ENCODE measurements at places on chromosomes 6 and 20. TPM values are rescaled to one million over a fixed set of nuclear protein-coding genes. Genes with fewer than 3 reads are reported as not detected.

Gene LAMP5
- total RNA-seq, result not detected

Gene MYL9
- 1,294 TPM for total RNA-seq

Gene BTNL2
- not detected for total RNA-seq

Gene CHRNA4
- total RNA-seq, result not detected

Gene FAM217A
- not detected for total RNA-seq

Gene OLIG3
- total RNA-seq, result not detected

Gene DEFB125
- total RNA-seq, result not detected

Gene SLC17A1
- total RNA-seq, result not detected

Gene HLA-B
- total RNA-seq, result 158 TPM

GRCh38 chr6:113149511-113149910 is 707.6 kb upstream of the MARCKS start:
- peaks cover 36% of the 10 kb centered on the region for H3K4me1 ChIP-seq
- no peak overlapping the region for H3K27ac ChIP-seq
- peaks cover 19% of the 10 kb centered on the region for H3K36me3 ChIP-seq
- no peak for DNase-seq

- no peaks in the 10 kb centered on the region for H3K4me1 ChIP-seq
- no peak overlapping the region for H3K27ac ChIP-seq
- peak; percentile 53 for DNase-seq
- H3K36me3 ChIP-seq, result no peaks in the 10 kb centered on the region
- no peak overlapping the region for H3K4me3 ChIP-seq
- H3K27me3 ChIP-seq, result peaks cover 9% of the 10 kb centered on the region
These were observed 64.9 kb downstream of the SYCP2L start for GRCh38 chr6:10951675-10952282.

DNA sequence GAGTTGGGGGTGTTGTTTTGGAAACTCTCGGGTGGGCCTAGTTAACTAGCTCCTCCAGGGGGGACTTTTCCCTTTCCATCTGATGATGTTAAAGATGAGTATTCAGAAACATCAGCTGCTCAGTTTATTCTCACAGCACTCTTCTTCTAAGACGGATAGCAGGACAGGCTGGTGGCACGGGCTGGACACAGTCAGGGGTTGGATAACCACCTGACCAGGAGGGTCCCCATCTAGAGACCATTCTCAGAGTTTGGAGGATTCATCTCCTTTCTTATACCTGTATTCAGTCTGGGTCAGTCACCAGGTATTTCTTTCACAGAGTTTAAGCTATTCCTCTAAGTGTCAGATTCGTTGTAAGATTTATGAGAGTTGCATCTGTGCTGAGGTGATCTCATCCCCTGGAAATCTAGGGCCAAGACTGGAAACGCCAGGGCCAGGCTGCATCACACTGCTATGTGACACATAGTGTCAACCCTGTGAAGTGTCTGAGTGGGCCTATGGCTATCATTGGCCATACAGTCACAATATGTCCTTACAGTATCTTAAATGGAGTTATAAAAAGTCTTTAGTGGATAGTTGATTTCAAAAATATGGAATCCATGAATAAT is 111.7 kb downstream of the FAM50B start:
- peak; percentile 35 for DNase-seq
- H3K36me3 ChIP-seq, result no peaks in the 10 kb centered on the region
- H3K27me3 ChIP-seq, result peaks cover 5% of the 10 kb centered on the region
- no peak overlapping the region for H3K4me3 ChIP-seq
- no peak overlapping the region for H3K27ac ChIP-seq

DNA sequence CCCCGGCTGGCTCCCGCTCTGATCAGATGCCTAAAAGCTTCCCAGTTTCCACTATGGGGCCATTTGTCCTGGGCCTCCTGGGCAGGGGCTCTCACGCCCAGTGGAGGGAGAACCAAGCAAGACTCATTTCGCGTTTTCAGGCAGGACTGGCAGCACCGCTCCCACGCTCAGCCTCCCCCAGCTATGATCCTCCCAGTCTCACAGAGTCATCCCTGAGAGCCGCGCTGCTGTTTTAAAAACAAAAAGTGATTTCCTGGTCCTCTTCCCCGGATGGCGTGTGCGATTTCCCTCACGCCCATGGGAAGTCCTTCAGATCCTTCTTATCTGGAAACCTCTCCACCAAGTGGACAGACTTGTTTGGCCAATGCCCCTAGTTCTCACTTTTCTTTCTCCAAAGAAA is at the start of gene ADGRF5:
ADGRF5 (minus strand) TSS at position 208 of the 400 bp plus-strand sequence. CDS start 15,176 bp downstream, outside the sequence.
- DNase-seq, result no peak
- H3K4me1 ChIP-seq, result peaks cover 11% of the 10 kb centered on the region
- H3K27me3 ChIP-seq, result peaks cover 13% of the 10 kb centered on the region
- no peaks in the 10 kb centered on the region for H3K36me3 ChIP-seq
- no peak within 1 kb of the TSS for H3K4me3 ChIP-seq

- H3K27me3 ChIP-seq, result no peaks in the 10 kb centered on the region
- H3K36me3 ChIP-seq, result no peaks in the 10 kb centered on the region
- no peaks in the 10 kb centered on the region for H3K4me1 ChIP-seq
- no peak for DNase-seq
- no peak overlapping the region for H3K4me3 ChIP-seq
- no peak overlapping the region for H3K27ac ChIP-seq
These were observed 13.1 kb downstream of the BMP2 start for GRCh38 chr20:6780433-6781190.

- H3K27me3 ChIP-seq, result peaks cover 5% of the 10 kb centered on the region
- no peak for DNase-seq
- H3K4me1 ChIP-seq, result no peaks in the 10 kb centered on the region
- peaks cover 10% of the 10 kb centered on the region for H3K36me3 ChIP-seq
- H3K27ac ChIP-seq, result no peak overlapping the region
These were observed 236.8 kb downstream of the DLL1 start for GRCh38 chr6:170053966-170054661.

- no peak overlapping the region for H3K4me3 ChIP-seq
- H3K27me3 ChIP-seq, result no peaks in the 10 kb centered on the region
- no peak overlapping the region for H3K27ac ChIP-seq
These were observed 36.4 kb upstream of the MAN1A1 start for GRCh38 chr6:119385994-119386393.

GRCh38 chr6:113383701-113384100 is 473.4 kb upstream of the MARCKS start:
- no peak overlapping the region for H3K4me3 ChIP-seq
- H3K27me3 ChIP-seq, result no peaks in the 10 kb centered on the region
- H3K36me3 ChIP-seq, result no peaks in the 10 kb centered on the region
- peaks cover 62% of the 10 kb centered on the region for H3K4me1 ChIP-seq
- no peak for DNase-seq

DNA sequence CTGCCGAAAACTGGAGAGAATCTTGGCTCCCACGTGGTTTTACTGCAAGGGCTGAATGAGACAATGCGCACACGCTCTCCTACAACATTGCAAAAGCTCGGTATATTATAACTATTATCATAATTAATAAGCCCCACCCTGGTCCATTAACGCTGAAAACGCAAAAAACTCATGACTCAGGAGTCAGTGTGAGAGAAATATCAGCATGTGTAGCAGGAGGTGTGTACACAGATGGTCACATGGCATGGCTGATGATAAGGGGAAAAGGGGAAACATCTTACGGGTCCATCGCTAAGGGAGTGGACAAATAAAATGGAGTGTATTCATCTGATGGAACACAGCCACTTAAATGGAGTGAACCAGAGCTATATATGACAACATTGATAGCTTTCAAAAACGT is 29.2 kb downstream of the CDH22 start:
- no peak overlapping the region for H3K27ac ChIP-seq
- H3K27me3 ChIP-seq, result peaks cover 25% of the 10 kb centered on the region
- no peak for DNase-seq
- H3K4me3 ChIP-seq, result no peak overlapping the region
- no peaks in the 10 kb centered on the region for H3K4me1 ChIP-seq

- DNase-seq, result no peak
- H3K4me1 ChIP-seq, result no peaks in the 10 kb centered on the region
- peaks cover 11% of the 10 kb centered on the region for H3K36me3 ChIP-seq
- H3K27ac ChIP-seq, result no peak overlapping the region
- no peak overlapping the region for H3K4me3 ChIP-seq
- no peaks in the 10 kb centered on the region for H3K27me3 ChIP-seq
These were observed 72.1 kb downstream of the SHPRH start for GRCh38 chr6:145892026-145892425.

DNA sequence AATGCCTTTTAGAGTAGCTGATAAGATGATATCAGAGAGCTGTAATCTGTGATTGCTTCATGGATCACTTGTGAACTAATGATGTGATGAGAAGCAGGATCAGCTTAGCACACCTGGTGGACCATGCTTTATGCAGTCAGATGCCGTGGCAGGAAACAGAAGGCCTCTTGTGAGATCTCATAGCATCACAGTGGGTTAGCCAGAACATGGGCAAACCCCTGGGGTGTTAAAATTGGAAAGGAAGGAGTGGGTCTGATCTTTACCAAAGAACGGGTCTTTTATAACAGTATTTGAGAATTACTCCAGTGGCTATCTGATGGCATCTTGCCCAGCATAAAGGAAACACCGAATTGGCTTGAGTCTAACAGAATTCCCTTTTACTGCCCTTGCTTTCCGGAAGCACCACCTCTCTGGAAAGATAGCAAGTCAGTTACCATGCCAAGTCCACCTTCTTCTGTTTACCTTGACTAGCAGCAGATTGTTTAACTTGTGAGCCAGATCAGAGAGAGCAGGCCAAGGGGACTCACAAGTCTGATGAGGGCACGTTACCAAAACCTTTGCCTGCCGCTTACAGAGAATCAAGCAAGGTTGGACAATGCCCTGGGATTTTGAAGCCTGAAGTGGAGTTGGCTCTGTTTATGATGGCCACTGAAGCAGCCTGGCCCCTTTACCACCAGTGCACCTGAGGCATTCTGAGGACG is 20.9 kb upstream of the SRF start:
- H3K36me3 ChIP-seq, result peaks cover 1% of the 10 kb centered on the region
- H3K4me3 ChIP-seq, result no peak overlapping the region
- H3K4me1 ChIP-seq, result peaks cover 29% of the 10 kb centered on the region
- peak overlapping the region; percentile 83 for H3K27ac ChIP-seq
- H3K27me3 ChIP-seq, result no peaks in the 10 kb centered on the region

DNA sequence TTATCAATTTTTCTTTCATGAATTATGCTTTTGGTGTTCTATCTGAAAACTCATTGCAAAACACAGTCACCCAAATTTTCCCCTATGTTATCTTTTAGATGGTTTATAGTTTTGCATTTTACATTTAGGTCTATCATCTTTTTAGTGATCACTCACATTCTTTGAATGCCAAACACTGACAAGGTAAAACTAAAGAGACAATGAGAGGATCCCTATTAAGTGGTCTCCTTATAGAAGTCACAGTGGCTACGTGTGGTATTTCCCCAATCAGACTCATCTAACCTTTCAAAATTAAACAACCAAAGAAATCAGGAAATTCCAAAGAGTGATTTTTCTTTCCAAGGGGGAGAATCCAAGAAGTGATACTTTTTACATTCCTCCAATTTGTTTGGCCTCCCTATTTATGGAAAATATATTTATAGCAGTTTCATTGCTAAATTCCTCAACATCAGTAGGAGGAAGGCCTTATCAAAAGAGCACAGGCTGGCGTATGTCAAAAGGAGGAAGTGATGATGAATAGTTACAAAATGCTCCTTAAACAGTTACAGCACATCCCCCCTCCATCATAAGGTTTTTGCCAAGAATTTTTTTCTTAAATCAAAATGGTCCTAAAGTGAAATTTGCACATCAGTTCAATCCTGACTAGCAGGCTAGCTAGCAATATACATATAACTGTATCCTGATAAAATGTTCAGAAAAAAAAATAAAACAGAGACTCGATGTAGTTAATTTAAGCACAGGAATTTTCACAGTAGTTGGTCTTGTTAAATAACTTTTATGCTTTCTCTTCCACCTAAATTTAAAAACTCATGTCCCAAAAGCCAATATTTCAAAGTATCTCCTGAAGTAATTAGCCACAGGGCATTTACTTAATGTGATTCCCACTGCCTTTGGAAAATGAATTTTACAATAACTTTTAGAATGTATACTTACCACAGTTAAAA is 76.2 kb upstream of the IPCEF1 start:
- H3K36me3 ChIP-seq, result peaks cover 50% of the 10 kb centered on the region
- no peaks in the 10 kb centered on the region for H3K27me3 ChIP-seq
- peak overlapping the region; percentile 6 for H3K4me3 ChIP-seq
- H3K27ac ChIP-seq, result peak overlapping the region; percentile 51

DNA sequence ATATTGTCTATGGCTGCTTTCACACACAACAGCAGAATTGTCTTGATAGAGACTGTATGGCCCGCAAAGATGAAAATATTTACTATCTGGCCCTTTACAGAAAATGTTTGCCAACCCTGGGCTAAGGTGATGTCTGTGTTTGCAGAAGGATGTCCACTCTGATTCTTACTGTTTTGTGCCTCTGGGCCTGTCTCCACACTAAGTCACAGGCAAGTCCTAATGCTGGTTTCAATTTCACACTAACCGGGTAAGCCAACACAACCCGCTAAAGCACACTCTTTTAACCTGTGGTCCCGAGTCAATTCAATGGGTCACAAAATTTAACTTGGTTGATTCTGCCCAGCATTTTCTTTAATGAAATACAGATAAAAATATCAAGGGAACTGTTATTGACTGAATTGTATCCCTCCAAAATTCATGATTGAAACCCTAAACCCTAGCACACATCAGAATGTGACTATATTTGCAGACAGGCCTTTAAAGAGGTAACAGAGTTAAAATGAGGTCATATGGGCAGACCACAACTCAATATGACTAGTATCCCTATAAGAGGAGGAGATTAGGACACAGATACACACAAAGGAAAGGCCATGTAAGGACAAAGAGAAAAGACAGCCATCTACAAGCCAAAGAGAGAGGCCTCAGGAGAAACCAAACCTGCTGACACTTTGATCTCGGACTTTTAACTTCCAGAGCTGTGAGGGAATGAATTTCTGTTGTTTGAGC is 78.4 kb downstream of the FYN start:
- no peaks in the 10 kb centered on the region for H3K27me3 ChIP-seq
- no peak overlapping the region for H3K27ac ChIP-seq
- DNase-seq, result no peak
- no peaks in the 10 kb centered on the region for H3K36me3 ChIP-seq
- H3K4me1 ChIP-seq, result peaks cover 42% of the 10 kb centered on the region

DNA sequence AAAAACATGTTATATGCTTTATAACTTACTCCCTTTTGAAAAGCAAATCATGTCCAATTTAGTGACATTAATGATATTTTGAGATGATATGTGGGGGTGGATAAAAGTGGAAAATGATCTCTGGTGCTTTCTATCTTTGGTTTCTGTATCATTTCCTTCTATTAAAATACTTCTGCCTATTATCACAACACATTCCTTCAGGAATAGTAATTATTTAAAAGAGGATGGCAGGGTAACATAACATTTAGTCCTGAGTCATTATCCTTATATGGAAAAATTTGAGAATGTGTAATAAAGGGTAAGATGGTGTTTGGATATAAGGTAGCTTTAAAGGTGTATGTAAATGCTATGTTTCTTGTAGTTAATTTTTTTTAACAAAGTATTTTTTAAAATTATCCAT is 657.7 kb downstream of the PHF3 start:
- no peaks in the 10 kb centered on the region for H3K4me1 ChIP-seq
- H3K4me3 ChIP-seq, result no peak overlapping the region
- no peak overlapping the region for H3K27ac ChIP-seq
- DNase-seq, result no peak

Data from HFFc6 (cell line).